Suprapubic skin (tissue), 4 donors: ENCODE measurements at places on chromosomes 5 and 9.

DNA sequence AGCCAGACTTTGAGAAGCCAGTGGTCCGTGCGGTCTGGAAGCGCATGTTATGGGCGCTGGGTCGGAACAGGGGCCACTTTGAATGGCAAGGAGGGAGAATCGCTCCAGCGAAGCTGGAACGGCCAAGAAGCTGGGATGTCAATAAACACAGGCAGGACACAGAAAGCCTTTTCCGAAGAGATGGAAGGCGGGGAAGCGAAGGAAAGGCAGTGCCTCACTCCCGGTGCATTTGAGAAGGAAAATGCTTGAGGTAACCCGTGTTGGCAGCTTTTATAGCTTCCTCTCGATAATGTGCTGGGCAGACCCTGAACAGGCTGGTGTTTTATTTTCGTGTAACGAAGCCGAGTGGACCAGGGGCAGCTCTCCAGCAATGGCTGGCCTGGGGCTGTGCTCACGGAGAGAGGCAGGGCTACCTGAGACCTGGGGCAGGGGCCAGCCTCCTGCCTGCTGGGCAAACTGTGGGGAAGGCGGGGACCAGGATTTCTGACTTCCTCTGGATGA, 84.2 kb upstream of the SPRY4 start:
- DNase-seq = peak; percentile 65

- DNase-seq = no peak
These were observed 23.9 kb downstream of the C5orf15 start for GRCh38 chr5:133944263-133945185.

DNA sequence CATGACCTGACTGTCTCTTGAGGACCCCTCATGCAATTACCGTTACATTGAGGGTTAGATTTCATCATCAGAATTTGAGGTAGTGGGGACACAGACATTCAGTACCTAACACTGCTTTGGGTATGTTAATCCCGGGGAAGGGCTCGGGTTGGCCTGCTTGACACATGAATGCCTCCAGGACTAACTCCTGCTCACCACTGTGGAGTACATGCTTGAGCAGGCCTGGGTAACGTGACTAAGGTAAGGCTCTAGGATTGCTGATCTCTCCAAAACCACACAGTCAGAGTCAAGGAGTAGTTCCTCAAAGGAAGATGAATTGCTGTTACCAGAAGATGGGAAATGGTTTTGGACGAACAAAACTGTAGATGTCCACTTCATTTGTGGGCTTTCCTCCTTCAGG, 376.3 kb upstream of the ZNF462 start:
- no peak for DNase-seq

DNA sequence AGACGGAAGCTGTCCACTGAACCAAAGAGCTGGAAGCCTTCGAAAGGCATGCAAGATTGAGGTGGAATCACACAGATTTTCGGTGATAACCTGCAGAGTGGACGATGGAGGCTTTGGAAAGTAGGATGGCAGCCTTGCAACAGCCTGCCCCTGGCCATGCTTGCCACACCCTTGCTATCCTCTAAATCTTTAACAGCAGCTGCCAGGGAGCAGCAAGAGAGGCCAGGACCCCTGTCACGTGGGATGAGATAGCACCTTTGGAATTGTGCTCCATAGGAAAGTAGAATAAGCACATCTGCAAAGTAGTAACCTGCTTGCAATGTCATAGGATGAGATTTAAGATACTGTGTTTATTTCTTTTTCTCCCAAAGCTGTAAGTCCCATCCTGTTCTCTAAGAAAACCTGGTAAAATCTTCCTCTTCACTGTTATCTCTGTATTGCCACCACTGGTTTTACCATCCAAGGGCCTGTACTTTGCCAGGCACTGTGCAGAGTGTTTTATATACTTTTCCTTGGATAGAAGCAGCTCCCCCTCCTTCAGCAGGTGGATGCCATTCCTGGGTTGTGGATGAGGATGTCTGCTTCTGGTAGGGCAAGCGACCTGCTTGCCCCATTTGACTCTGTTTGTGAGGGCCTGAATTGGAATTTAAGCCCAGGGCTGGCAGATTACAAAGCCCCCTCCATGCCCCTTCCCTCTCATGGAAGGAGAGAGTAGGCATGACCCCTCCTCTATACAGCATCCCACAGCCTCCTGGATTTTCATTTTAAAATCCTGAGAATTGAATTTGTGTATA, 10.1 kb downstream of the TRIO start:
- no peak for DNase-seq

GRCh38 chr9:129284607-129285291, 106.7 kb upstream of the IER5L start:
- peak; percentile 49 for DNase-seq

DNA sequence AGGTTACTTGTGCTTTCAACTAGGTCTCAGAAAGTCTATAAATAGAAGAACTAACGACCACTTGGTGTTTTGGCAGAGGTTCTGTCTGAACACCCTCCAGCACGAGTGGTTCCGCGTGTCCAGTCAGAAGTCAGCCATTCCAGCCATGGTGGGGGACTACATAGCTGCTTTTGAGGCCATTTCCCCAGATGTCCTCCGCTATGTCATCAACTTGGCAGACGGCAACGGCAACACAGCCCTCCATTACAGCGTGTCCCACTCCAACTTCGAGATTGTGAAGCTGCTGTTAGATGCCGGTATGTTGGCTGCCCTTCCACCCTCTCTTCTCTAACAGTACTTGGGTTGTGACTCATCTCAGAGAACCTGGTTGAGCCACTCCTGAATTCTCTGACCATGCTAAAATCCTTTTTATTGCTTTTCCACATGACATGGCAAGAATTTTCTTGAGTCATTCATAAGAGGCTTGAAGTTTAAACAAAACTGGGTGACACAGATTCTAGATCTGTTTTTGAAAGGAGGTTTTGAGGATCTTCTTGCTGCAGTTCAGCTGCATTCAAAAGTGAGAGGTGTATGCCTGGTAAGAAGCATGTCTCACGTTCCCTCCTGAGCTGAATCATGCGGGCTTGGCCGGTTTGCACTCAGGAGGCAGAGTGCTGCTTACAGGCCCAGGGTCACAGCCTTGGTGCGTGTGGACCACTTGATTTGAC, 103.1 kb upstream of the DMRT1 start:
- no peak for DNase-seq

- no peak for DNase-seq
These were observed 42.9 kb downstream of the PHF2 start for GRCh38 chr9:93619272-93619775.

DNA sequence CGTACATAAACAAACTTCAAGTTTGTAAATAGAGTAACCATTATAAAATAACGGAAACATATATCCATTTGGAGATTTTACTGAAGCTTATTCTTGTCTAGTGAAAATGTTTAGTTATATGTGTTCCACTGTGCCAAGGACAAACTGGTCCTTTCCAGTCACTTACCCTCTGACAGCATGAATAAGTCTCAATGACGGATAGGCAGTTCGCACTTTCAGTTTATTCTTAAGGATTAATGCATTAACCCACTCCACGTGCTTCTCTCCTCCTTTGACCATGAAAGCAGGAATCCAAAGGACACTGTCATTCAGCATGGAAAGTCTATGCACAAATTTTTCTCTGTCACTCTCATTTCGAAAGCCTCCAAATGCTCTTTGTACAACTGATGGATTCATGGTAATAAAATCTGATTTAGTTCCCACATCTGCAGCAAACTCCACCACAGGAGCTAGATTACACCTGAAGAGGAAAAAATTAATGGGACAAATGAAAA, 47.1 kb downstream of the ST8SIA4 start:
- DNase-seq = no peak

DNA sequence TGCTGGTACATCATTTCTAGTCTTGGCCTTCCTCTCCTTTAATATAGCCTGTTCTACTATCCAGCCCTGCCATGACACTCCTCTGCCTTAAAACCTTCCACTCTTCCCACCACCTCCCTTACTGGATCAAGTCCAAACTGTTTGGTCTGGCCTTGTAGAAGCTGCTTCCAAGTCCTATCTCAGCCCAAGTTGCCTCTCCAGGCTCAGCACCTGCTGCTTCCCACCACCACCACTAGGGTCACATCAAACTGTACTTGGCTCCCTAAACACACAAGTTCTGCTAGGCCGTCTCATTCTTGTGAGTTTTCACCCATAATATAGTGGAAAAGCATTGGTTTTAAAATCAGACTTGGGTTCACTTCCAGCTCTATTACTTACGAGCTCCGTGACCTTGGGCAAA, 1.4 kb downstream of the NDUFA8 start:
- DNase-seq = peak; percentile 31

DNA sequence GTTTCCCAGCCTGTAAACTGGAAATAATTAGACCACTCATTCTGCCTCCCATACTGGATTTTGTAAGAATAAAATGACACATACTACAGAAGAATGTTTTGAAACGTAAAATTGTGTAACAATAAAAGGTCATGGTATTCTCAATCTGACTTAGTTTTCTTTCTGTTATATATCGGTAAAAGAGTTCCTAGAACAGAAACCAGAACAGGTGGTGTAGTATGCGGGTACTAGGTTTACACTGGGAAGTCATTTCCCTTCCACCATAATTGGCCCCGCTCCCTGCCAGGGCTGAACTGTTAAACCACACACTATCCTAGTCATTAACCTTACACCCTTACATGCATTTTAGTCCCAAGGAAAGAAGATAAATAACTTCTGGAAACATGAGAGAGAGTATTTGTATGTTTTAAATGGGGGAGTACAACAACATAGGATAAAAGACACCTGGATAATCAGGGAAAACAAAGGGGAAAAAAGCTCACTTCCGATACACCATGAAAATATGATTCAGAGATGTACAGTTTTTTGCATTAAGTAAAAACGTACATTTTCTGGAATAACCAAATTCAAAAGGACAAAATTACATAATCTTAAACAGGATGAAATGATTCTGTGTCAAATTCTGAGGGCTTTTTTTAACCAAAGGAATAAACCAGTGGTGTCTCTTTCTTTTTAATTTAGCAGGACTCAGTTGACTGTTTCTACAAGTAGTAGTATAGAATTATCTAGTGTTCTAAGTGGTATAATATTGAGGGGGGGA, 199.7 kb downstream of the GLIS3 start:
- no peak for DNase-seq

DNA sequence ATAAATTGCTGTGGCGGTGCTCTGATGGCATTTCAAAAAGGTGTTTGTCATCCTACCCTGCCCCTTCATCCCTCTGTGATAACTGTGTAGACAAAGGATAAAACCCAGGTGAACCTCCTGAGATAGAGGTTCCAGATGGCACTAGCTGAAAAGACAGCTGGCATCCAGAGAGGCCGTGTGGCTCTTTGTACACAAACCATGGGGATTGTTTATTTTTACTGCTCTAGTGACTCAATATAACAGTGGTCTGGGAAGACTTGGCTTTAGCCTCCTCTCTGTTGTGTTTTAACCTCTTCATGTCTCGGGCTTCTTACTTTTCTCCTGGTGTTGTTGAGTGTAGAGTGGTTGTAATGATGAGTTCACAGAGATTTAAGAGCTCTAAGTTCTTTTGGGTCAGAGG, 48.8 kb downstream of the SH3GL2 start:
- no peak for DNase-seq

DNA sequence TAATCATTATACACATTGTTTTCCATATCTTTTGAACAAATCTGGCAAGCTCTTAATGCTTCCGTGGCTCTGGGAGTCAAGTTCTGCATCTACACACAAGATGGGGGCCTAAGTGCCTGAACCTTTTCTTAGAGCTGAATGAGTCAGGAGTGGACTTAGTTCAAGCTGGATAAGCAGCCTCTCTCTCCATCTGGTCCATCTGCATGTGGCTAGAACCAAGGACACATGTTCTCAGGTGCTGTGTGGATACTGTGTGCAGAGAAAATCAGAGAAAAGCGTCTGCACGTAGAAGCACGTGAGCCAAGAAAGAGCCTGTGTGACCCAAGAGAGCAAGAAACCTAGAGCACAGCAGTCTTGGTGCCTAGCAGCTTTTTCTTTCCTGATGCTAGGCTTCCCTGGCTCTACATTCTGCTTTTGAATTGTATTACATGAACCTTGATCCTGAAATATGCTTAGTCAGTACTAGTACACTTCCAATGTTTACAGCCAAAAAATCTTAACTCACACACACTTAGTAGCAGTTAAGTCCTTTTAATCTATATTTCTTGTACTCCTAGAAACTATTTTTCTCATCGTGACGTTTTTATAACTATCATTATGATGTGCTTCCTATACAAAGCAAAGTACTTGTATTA, 1798.9 kb downstream of the MAT2B start:
- DNase-seq = no peak
